NCI-H524 treated with DMSO at 0.1 percent for 48 hours (cell line): ENCODE measurements at places on chromosomes 2 and 18.

GRCh38 chr2:19786408-19787058, 115.2 kb downstream of the TTC32 start:
- no peak for DNase-seq

DNA sequence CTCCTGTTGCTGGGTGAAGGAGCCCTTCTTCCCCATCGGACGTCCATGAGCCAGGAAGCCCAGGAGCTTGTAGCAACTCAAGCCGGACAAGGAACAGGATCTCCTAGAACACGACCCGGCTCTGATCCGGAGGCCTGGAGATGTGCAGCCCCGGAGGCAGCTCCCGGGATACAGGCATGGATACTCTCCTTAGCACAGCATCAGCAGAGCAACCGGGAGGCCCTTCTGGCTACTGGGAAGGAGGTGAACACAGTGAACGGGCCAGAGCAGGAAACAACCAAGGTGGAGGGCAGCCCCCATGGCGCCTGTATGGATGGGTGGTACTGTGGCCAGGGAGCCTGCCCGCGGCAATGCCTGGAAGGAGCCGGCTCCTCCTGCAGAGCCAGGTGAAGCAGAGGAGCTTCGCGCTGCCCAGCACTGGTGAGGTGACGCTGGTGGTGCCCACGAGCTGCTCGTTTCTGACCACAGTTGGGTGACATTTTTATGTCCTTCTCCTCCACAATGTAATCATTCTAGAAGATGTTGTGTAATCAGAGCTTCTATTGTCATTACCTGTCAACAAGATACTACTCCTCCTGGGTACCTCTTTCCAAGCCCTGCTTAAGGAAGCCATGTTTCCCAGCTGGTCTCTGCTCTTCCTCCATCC, 94.3 kb downstream of the TWIST2 start:
- no peak for DNase-seq

- DNase-seq: no peak
Observed at GRCh38 chr2:31785876-31786275, 205.1 kb upstream of the SRD5A2 start.

DNA sequence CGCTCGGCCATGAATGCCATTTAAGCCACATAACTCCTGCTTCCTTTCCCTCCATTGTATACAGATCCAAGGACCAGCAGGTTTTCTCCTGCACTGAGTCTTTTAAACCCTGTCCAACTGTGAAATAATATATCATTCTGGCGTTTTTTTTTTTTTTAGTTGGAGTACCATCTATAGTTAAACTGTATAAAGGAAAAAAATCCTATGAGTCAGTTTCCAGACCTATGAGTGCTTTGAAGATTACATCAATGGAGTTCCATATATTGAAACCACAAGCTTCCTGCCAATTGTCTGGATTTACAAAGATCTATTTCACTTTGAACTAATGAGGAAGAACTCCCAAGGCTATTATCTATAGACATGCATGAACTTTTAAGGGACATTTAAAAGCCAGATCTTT, 2.4 kb upstream of the MALT1 start:
- DNase-seq: no peak

DNA sequence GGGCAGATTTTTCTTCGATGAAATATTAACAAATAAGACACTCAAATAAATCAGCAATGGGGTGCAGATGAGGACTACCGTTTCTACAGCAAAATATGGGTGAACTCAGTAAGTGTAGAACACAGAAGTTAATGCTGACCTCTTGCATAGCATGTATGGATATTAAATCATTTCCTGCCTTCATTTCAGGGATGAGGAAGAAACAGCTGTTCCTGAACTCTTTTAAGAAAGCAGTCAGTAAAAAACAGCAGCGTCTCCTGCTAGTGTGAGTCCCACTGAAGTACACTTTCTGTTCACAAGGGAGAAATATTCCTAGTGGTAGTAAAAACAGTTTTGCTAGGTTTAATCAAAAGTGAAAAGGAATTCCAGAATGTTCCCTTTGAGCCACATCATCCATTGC, 379.0 kb downstream of the ZEB2 start:
- DNase-seq: no peak

DNA sequence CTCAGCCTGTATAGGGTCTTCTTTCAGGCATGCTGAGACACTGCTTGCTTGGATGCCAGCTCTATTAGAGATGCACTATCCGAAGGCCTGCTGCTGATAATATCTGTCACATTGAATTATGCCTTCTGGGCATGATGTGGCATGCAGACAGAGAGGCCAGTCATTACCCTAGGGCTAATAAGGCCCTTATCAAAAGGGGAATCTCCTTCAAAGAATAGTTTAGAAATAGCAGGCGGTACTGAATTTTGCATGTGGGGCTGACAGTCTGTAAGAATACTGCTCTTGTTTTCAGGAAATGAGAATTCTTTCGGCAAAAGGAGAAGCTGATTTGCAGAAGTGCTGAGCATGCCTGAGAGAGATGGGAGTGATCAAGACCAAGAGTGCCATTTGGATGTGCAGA, 13.1 kb upstream of the LHCGR start:
- DNase-seq: no peak

DNA sequence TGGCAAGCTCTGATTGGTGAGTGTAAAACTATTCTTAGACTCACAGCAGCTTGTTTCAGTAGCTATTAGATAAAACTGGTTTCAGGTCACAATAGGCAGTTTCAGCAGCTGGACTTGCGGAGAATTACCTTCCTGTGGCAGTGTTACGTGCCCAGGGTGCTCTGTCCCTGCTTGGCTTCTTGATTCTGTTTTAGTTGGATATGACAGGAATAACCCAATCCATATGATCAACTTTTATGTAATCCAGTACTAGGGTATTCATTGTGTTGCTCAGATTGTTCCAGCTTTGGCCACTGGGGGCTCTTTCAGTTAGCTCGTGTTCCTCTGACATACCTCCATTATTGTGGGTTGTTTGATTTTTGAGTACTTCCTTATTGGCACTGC, 43.1 kb downstream of the INPP4A start:
- DNase-seq: no peak

- DNase-seq: no peak
Observed at GRCh38 chr2:133568172-133568571, at the start of gene NCKAP5. TSS of gene NCKAP5 (minus strand) at chr2:133568463. CDS start at chr2:133517526, 50,937 bp downstream.

DNA sequence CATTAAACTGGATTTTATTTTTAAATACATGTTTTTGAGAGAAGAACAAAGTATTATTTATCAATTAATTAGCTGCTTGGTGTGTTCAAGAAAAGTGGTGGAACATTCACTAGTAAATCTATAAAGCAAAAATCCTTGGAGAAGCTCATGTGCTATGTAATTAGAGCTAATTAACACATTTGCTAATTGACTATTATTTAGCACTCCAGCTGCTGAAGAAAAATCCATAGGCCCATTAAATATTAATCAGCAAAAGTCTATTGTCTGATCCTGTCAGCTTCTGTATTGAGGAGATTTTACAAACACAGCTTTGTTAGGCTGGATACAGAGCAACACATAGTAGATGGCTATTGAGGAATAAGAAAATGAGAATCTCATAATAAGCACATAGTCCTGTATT, 336.1 kb downstream of the RBM43 start:
- DNase-seq: no peak

DNA sequence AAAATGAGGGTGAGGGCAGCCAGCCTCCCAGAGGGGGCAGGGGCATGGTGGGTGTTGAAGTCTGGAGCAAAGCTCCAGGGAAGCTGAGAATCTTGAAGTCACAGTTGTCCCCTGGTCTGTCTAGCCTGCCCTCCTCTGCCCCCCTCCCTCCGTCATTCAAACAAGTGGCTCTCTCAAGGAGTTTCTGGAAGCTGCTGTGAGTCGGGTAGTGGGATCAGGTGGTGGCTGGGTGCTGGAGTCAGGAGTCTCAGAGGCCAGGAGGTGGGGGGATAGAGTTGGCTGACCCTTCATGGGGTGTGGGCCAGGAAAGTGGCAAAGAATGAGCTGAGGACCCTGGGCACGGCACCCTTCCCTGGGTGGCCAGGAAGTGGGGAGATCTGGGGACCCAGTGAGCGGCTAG, 495 bp upstream of the ASIC4 start:
- DNase-seq: peak; percentile 48

DNA sequence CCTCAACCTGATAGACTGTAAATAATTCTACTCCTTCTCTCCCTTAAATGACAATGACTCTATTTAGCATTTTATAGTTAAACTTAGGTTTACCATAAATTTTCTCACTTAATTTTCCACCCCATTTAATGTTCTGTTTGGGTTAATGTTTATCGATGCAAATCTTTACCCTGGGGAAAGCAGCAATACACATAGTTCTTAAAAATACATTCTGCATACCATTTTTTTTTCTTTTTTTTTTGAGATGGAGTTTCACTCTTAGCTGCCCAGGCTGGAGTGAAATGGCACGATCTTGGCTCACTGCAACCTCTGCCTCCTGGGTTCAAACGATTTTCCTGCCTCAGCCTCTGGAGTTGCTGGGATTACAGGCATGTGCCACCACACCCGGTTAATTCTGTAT, 14.0 kb downstream of the STAM2 start:
- DNase-seq: no peak

GRCh38 chr2:217289177-217289906, 429.5 kb upstream of the TNP1 start:
- DNase-seq: no peak

- DNase-seq: no peak
Observed at GRCh38 chr2:129502781-129503180, 476.7 kb upstream of the RAB6C start.
